Type B pancreatic cell (in vitro differentiated cells): ENCODE measurements at places on chromosomes 2 and 18. TPM values are rescaled to one million over a fixed set of nuclear protein-coding genes. Genes with fewer than 3 reads are reported as not detected.
A peak's percentile ranks its signal among the peaks of the same experiment; 100 is the strongest.

GRCh38 chr2:109134741-109135358 is 5.8 kb downstream of the SH3RF3 start:
- no peak for DNase-seq
- no peak overlapping the region for H3K27ac ChIP-seq
- H3K36me3 ChIP-seq, result no peaks in the 10 kb centered on the region
- no peak overlapping the region for H3K4me3 ChIP-seq

DNA sequence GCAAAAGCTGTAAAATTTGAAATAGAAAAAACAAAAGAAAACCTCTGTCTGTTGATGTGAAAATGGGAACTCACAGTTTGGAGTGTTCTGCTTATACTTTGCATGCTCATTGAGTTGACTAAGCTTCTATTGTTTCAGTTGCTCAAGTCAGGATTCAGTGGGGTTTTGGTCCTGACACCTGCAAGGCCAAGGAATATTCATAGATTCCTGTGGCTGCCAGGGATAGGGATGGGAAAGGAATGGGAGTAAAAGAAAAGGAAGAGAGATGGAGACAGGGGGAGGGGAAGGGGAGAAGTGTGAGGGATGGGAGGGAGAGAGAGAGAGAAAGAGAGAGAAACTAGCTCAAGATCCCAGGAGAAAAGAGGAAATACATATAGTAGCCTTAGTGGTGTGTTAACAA is 1.3 kb downstream of the CPS1 start:
- H3K27ac ChIP-seq, result no peak overlapping the region
- peaks cover 21% of the 10 kb centered on the region for H3K27me3 ChIP-seq
- H3K4me3 ChIP-seq, result no peak overlapping the region
- DNase-seq, result no peak
- no peaks in the 10 kb centered on the region for H3K36me3 ChIP-seq

DNA sequence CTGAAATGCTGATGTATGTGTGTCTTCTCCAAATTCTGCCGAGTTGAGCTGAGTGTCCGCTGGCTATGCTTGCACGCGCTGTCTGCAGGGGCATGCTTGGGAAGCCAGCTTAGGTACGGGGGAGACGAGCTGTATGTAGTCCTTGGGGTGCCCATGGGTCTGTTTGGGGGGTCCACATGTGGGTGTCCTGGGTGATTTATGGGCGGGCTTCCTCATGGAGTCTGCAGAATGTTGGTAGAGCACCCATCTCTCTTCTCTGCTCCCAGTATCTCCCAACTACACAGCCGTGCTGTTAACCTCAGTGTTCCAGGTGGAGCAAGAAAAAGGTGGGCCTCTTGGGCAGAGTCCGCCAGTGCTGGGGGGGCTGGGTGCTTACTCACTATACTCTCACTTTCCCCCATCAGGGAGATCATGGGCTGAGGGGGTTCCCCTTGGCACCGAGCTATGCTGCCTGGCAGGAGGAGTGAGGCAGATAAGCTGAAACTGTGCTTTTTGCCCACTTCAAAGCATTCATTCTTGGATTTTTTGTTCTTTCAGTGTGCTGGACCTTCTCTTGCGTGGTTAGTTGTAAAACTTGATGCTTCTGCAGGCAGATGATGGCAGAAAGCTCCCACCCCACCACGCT is 128.2 kb upstream of the ALKAL2 start:
- no peak overlapping the region for H3K27ac ChIP-seq
- no peak overlapping the region for H3K4me3 ChIP-seq
- DNase-seq, result no peak
- H3K27me3 ChIP-seq, result peaks cover 5% of the 10 kb centered on the region
- no peaks in the 10 kb centered on the region for H3K36me3 ChIP-seq

DNA sequence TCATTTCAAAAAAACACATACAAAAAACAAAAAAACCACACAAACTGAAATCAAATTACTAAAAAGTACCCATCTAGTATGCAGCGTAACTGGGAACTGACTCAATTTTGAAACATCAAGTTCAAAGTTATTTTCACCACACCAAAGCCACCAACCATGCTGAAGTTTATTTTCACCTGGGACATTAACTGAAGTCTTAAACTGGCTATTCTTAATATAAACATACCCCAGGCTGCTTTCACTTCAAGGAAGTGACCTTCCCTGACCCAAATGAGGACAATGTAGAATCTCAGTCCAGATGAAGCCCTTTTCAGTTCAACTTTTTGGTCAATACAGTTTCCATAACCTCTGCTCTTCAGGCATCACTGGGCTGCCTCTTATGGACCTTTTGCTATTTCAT is 84.6 kb downstream of the PIGN start:
- H3K4me3 ChIP-seq, result no peak overlapping the region
- H3K4me1 ChIP-seq, result no peaks in the 10 kb centered on the region
- no peak for DNase-seq
- H3K36me3 ChIP-seq, result peaks cover 35% of the 10 kb centered on the region
- H3K27ac ChIP-seq, result no peak overlapping the region

DNA sequence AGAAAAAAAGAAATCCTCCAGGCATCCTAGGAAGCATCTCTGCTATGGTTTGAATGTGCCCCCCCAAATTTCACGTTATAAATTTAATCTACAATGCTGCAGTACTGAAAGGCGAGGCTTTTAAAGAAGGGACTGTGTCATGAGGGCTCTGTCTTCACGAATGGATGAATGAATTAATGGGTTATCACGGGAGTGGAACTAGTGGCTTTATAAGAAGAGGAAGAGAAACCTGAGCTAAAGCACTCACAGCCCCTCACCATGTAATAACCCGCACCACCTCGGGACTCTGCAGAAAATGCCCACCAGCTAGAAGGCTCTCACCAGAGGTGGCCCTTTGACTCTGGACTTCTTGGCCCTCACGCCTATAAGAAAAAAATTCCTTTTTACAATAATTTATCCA is 27.6 kb downstream of the RNU4ATAC start:
- H3K4me1 ChIP-seq, result peaks cover 27% of the 10 kb centered on the region
- no peak for DNase-seq
- H3K27ac ChIP-seq, result no peak overlapping the region
- H3K27me3 ChIP-seq, result no peaks in the 10 kb centered on the region

DNA sequence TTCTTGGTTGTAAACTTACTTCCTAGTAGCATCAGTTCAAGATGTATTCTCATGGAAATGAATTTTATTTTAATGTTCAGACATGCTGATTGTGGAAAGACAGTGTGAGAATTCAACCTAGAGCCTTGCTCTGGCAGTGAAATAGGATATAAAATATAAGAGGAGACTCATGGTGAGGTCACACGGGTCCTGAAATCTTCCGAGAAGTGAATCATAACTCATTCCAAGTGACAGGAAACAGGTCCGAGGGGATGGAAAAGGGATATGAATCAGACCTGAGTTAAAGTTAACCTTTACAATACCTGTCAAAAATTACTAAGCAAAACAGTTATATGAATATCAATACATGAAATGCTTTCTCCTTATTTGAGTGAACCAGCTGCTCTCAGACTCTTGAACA is 185.2 kb upstream of the LRRTM1 start:
- H3K27me3 ChIP-seq, result peaks cover 4% of the 10 kb centered on the region
- no peak overlapping the region for H3K4me3 ChIP-seq
- no peak for DNase-seq
- peaks cover 5% of the 10 kb centered on the region for H3K4me1 ChIP-seq
- H3K27ac ChIP-seq, result no peak overlapping the region

DNA sequence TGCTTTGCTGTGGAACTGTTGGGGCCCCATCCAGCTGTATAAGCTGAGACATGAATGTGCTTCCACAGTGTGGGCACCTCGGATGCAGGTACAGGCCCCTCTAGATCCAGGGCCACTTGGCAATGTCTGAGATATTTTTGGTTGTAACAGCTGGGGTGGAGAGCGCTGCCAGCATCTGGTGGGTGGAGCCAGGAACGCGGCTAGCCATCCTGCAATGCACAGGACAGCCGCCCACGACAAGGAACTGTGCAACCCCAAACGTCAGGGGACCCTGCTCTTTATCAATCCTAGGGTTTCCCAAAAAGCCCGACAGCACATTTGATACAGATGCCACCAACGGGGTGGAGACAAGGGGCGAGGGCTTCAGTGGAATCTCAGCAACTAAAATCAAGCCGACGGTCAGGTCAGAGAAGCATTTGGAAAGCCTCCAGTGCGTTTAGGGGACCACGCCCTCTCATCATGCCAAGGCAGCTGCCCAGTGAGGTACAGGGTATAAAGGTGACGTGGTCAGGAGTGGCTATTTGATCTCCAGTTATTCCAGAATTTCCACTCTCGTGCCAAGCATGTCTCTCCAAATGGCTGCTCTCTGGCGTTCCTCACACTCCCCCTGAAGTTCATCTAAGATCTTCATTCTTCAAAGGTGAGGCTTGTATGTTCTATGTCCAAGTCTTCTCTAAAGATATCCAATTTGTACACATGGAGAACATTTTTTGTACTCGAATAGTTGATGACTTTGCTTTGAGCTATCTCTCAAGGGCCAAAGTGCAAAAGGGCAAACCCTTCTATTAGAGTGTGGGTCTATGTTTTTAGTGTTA is 55.7 kb downstream of the LRRFIP1 start:
- H3K27me3 ChIP-seq, result no peaks in the 10 kb centered on the region
- H3K36me3 ChIP-seq, result peaks cover 15% of the 10 kb centered on the region
- H3K27ac ChIP-seq, result no peak overlapping the region
- DNase-seq, result no peak

DNA sequence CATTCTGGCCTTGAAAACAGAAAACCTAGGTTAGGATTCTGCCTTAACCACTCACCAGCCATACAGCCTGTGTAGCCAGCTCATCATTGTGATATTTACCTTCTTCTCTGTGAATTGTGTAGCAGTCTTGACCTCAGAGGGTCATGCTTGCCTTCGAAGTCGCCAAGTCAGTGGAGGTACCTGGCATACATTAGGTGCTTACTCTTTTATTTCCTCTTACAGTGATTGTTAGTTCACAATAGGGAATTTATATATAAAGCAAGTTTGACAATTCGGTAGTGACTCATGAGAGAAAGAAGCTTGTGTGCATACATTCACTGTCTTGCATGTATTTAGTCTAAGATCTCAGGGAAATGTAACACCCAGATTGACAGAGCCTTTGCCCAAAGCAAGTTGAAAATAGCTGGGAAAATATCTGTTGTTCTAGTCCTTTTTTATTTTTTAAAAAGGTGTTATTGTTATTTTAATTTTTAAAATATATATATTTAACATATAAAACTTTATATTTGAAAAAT is 290.6 kb downstream of the PTGR3 start:
- no peak for DNase-seq
- H3K36me3 ChIP-seq, result peaks cover 12% of the 10 kb centered on the region
- H3K27ac ChIP-seq, result no peak overlapping the region
- no peak overlapping the region for H3K4me3 ChIP-seq

DNA sequence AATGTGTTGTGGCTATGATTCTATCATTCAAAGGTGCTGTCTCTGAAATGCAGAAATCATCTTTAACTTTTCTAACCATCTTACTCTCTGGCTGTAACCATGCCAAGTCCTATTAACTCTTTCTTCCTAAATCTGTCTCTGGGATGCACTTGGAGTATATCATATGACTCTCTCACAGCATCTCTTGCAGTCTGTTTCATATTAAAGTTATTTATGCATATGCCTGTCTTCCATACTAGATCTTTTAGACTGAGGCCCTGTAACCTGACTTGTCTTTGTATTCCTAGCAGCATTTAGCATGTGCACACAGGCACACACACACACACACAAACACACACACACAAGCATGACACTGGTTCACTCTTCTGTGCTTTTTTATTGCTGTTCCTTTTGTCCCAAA is 320.6 kb downstream of the ETAA1 start:
- H3K4me3 ChIP-seq, result no peak overlapping the region
- peaks cover 7% of the 10 kb centered on the region for H3K27me3 ChIP-seq
- peaks cover 26% of the 10 kb centered on the region for H3K4me1 ChIP-seq
- no peak overlapping the region for H3K27ac ChIP-seq
- no peak for DNase-seq

- no peaks in the 10 kb centered on the region for H3K27me3 ChIP-seq
- no peak for DNase-seq
- H3K4me3 ChIP-seq, result no peak overlapping the region
- H3K36me3 ChIP-seq, result peaks cover 34% of the 10 kb centered on the region
- peaks cover 24% of the 10 kb centered on the region for H3K4me1 ChIP-seq
- peak overlapping the region; percentile 46 for H3K27ac ChIP-seq
Measured at GRCh38 chr18:8626414-8627106, 17.3 kb downstream of the RAB12 start.

GRCh38 chr2:71922091-71922490 is 225.6 kb downstream of the CYP26B1 start:
- H3K27ac ChIP-seq, result no peak overlapping the region
- peaks cover 11% of the 10 kb centered on the region for H3K27me3 ChIP-seq
- H3K4me1 ChIP-seq, result peaks cover 14% of the 10 kb centered on the region
- DNase-seq, result no peak
- H3K4me3 ChIP-seq, result no peak overlapping the region

DNA sequence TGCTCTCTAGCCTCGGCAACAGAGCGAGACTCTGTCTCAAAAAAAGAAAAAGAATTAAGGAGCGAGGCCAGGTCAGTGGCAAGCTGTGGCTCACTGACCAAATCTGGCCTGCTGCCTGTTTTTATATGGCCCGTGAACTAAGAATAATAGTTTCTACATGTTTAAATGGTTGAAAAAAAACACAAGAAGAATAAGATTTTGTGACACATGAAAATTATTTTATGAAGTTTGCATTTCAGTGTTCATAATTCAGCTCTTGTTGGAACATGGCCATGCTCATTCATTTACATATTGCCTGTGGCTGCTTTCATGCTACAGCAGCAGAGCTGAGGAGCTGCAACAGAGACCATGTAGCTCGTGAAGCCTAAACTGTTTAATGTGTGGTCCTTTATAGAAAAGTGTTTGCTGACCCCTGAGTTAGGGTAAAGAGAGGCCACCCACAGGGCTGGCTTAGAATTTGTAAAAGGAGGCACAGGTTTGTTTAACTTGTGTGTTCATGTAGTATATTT is 59.5 kb downstream of the MFSD6 start:
- H3K27me3 ChIP-seq, result no peaks in the 10 kb centered on the region
- H3K36me3 ChIP-seq, result peaks cover 7% of the 10 kb centered on the region
- DNase-seq, result no peak
- H3K27ac ChIP-seq, result peak overlapping the region; percentile 77
- peaks cover 32% of the 10 kb centered on the region for H3K4me1 ChIP-seq
- no peak overlapping the region for H3K4me3 ChIP-seq

DNA sequence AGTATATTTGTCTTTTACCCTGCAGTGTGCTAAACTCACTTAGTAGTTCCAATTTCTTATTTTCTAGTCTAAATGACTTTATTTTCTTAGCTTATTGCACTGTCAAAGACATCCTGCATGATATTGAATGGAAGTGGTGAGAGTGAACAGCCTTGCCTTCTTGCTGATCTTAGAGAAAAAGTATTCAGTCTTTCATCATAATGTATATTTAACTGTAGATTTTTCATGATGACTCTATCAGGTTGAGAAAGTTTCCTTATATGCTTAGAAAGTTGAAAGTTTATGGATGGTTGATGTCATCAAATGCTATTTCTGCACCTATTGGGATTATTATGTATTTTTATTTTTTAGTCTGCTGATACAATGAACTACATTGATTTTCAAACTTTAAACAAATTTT is 21.3 kb upstream of the COL3A1 start:
- no peak overlapping the region for H3K27ac ChIP-seq
- DNase-seq, result no peak
- no peak overlapping the region for H3K4me3 ChIP-seq
- no peaks in the 10 kb centered on the region for H3K27me3 ChIP-seq
- H3K36me3 ChIP-seq, result no peaks in the 10 kb centered on the region

C18orf32 gene
- total RNA-seq, result 42.1 and 56.5 TPM in 2 replicates

GRHL1 gene
- total RNA-seq, result 37.4 and 120 TPM in 2 replicates

OR6B2 gene
- total RNA-seq, result not detected in 2 replicates

CLK1 gene
- total RNA-seq, result 100 and 106 TPM in 2 replicates

MIB1 gene
- total RNA-seq, result 43.4 and 65.7 TPM in 2 replicates

LYPD6B gene
- 23.7 and 40.1 TPM in 2 replicates for total RNA-seq

GPC1 gene
- 58.0 and 78.0 TPM in 2 replicates for total RNA-seq

AUP1 gene
- 111 and 122 TPM in 2 replicates for total RNA-seq

CXCR1 gene
- not detected in 2 replicates for total RNA-seq
